ENCODE measurements at places on chromosomes 1 and 21.

GRCh38 chr1:78334952-78335351 is 155.8 kb upstream of the PTGFR start:
- no peak for DNase-seq

GRCh38 chr1:223403184-223403815 is 10.1 kb downstream of the CCDC185 start:
- DNase-seq, result no peak

DNA sequence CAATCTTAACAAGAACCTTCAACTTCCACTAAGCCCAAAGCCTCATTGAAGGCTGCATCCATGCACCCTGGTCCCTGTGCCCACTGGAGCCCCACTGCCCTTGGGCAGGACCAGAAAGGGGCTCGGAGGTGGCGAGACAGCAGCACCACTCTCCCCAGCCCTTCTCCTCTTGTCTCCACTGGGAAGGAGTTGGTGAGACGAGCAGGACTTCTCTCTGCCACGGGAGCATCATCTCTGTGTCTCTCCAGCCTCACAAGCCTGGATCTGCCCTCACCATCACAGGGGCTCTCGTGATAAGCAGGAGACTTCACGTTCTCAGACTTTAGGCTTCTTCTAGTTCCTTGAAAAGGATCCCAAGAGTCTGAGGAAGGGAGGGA is 7.2 kb upstream of the ETV3L start:
- no peak for DNase-seq

DNA sequence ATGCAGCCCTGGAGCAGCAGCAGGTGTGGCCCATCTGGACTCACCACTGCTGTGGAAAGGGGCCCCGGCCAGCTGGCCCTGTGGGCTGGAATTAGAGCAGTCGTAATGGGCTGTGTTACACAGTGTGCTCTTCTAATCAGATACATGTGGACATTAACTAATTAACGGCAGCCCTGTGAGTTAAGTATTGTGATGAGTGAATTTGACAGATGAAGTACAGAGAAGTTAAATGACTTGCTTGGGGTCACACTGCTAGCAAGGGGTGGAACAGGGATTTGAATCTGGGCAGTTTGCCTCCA is 58.6 kb downstream of the MDM4 start:
- no peak for DNase-seq

GRCh38 chr1:40096977-40097782 is at the start of gene PPT1:
PPT1 (minus strand) TSS chr1:40097252; CDS start chr1:40097238, 14 bp downstream.
- peak; percentile 76 for DNase-seq

GRCh38 chr1:177648138-177648537 is 321.7 kb downstream of the SEC16B start:
- DNase-seq, result no peak

DNA sequence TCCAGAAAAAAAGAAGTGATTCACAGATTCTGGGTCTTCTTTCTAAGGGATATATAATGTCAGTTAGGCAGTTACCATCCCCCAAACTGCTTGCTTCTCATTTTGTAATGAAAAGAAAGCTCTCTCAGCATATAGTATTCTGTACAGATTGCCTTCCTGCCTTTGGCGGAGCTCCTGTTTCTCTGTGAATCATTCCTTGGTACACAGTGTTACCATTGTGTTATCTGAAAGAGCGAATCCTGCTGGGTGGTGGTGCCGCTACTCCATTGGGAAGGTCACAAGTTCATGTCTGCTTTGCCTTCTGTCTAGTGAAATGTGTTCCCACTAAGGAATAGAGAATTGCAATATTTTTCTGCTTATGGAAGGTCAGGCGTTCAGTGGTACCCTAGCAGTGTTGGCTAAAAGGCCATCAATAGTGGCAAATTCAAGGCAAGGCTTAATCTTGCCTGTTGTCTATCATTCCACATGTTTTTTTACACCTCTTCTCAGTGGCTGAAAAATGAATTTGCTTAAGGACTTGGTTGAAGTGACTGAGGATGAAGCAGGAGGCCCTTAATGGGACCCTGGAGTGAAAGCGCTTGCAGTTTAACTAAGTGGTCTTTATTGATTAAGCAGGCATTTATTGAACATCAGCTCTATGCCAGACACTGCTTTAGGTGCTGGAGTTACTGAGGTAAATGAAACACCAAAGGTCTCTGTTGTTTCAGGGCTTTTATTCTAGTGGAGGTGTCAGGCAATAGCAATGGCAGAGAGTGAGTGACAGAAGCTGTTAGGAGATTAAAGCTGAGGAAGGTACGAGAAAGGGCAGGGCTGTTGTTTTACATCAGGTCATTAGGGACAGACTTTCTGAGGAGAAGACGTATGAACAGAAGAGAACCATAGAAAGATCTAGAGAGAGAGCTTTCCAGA is 186.7 kb downstream of the PDE4B start:
- no peak for DNase-seq
